Neural crest cell (in vitro differentiated cells): ENCODE measurements at places on chromosomes 5 and 9. TPM values are rescaled to one million over a fixed set of nuclear protein-coding genes. Genes with fewer than 3 reads are reported as not detected.

DNA sequence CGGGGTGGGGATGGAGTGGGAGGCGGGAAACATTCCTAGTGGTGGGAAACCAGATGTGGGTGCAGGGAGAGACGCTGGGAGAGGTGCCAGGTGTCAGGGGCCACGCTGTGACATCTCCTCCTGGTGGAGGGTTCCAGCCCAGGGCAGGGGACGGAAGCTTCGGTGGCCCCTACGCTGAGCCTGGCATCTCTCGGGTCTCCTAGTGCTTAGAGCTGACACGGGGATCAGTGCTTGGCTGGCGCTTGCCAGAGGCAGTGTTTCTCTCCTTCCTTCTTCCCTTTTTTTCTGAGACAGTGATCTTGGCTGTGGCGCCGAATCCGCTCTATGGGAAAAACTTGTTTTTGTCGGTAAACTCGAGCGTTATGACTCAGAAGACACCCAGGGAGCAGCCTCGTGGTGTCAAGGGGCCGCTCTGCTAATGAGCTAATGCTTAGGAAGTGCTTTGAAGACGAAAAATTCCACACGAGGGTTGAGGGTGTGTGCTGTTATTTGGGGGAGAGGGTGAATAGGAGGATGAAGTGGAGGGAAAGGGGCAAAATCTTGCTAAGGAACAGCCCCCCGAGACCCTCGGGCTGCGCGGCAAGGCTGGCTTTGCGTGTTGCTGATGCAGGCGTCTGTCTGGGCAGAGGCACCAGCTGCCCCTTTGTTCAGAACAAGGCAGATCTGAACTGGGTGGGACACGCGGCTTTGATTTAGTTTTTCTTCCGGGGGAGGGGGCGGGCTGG lies 20.4 kb upstream of the IER5L start:
- no peak overlapping the region for H3K4me3 ChIP-seq
- H3K27ac ChIP-seq = peak overlapping the region; percentile 27
- H3K4me1 ChIP-seq = peaks cover 23% of the 10 kb centered on the region
- no peak for DNase-seq
- no peaks in the 10 kb centered on the region for H3K27me3 ChIP-seq

- no peaks in the 10 kb centered on the region for H3K27me3 ChIP-seq
- H3K4me1 ChIP-seq = no peaks in the 10 kb centered on the region
- peaks cover 2% of the 10 kb centered on the region for H3K36me3 ChIP-seq
- no peak overlapping the region for H3K4me3 ChIP-seq
- H3K27ac ChIP-seq = no peak overlapping the region
- DNase-seq = no peak
Observed at GRCh38 chr5:53874409-53874808, 314.0 kb downstream of the NDUFS4 start.

GRCh38 chr5:138180183-138180782 lies 1.4 kb downstream of the KIF20A start:
- H3K27me3 ChIP-seq = no peaks in the 10 kb centered on the region
- no peak overlapping the region for H3K4me3 ChIP-seq
- H3K4me1 ChIP-seq = peaks cover 21% of the 10 kb centered on the region
- no peak overlapping the region for H3K27ac ChIP-seq

DNA sequence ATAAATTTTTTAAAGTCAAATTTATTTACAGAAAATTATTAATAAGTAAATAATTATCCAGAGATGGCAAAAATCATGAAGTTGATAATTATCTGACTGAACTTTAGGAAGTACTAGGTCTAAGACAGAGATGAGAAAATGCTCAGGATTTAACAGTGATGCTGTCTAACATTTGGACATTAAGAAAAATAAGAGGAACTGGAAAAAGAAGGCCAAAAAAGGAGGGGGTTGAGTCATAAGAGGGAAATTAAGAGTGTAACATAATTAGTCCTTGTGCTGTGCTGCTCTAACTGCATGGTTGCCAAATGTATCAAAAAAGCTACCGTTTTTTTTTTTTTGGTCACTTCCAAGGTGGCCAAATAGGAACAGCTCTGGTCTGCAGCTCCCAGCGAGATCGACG lies 35.4 kb upstream of the TUT7 start:
- no peak for DNase-seq
- no peak overlapping the region for H3K27ac ChIP-seq
- no peak overlapping the region for H3K4me3 ChIP-seq
- no peaks in the 10 kb centered on the region for H3K4me1 ChIP-seq
- peaks cover 5% of the 10 kb centered on the region for H3K27me3 ChIP-seq
- H3K36me3 ChIP-seq = peaks cover 6% of the 10 kb centered on the region

DNA sequence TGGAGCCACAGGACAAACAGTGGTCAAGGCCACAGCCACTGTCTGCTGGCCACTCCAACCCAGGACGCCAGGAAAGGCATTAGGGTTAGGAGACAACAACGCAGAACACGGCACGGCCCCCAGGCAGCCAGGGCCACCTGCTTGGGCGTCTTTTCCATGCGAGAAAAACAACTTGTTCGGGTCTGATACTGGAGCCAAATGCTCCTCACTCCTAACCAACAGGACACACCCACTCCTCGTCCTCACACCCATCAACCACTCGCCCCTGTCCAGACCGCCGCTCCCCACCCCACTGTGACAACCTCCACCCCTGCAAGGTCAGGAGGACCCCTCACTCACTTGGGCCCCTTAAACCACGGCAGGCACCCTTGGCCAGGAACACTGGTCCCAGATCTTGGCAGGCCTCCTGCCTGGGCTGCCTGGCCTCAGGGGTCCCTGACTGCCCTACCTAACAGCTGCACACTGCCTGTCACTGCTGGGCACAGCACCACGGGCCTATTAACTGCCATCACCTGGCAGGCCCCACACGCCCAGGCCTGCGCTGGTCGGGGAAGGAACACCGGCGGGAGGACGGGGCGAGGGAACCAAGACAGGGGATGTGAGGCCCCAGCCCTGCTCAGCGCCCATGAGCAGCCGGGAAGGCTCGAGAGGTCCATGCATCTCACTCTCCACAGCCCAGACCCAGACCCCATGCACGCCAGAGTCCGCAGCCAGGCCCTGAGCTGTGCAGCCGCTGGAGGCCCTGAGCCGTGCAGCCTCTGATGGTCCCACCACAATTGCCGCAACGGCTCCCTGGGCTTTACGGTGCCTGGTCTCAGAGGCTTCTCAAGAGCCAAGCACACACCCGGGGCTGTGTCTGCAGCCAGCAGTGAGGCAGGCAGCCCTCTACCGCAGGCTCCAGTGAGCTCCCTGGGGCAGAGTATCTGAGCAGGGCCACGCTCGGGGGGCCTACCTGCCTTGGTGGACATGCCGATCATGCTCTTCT lies 13.8 kb downstream of the CLPTM1L start:
- no peak for DNase-seq
- H3K4me3 ChIP-seq = no peak overlapping the region
- H3K27ac ChIP-seq = no peak overlapping the region
- H3K4me1 ChIP-seq = no peaks in the 10 kb centered on the region
- peaks cover 8% of the 10 kb centered on the region for H3K36me3 ChIP-seq
- no peaks in the 10 kb centered on the region for H3K27me3 ChIP-seq

DNA sequence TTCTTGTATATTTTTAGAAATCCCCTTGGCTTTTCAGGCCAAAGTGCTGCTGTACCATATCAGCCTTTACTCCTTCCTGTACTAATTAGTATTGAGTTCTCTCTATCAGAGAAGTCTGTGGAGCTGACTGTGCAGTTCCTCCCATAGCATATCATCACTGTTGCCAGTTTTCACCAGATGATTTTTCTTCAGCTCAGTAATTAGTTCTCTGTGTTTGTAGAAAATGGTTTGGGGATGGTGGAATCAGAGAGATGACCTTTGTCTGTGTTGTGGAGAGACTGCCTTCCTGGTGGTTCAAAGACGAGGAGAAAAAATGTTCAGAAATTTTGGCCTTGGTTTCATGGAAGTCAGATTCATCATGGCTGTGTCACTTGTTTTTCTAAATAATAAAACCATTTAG lies 227.5 kb upstream of the ACTBL2 start:
- no peak for DNase-seq
- H3K27me3 ChIP-seq = no peaks in the 10 kb centered on the region
- no peak overlapping the region for H3K4me3 ChIP-seq
- H3K36me3 ChIP-seq = no peaks in the 10 kb centered on the region

GRCh38 chr9:86135371-86135770 lies 36.0 kb upstream of the GOLM1 start:
- no peak for DNase-seq
- H3K4me1 ChIP-seq = no peaks in the 10 kb centered on the region
- H3K36me3 ChIP-seq = no peaks in the 10 kb centered on the region
- no peaks in the 10 kb centered on the region for H3K27me3 ChIP-seq
- no peak overlapping the region for H3K4me3 ChIP-seq

The SPAG8 gene
- 1.4 TPM in 2 replicates for total RNA-seq

The ANKRA2 gene
- 14.0 and 17.1 TPM in 2 replicates for total RNA-seq

The UGCG gene
- 20.6 and 21.2 TPM in 2 replicates for total RNA-seq

The TAF11L10 gene
- not detected in 2 replicates for total RNA-seq

The BARHL1 gene
- not detected in 2 replicates for total RNA-seq

The CKMT2 gene
- 0.86 TPM in 1 of 2 replicates, not detected in the other for total RNA-seq

The LMNB1 gene
- total RNA-seq = 359 and 362 TPM in 2 replicates
